ENCODE measurements at places on chromosomes 6 and 20.

- DNase-seq = no peak
Measured at GRCh38 chr20:1535420-1536175, 21.9 kb downstream of the SIRPD start.

- DNase-seq = no peak
Measured at GRCh38 chr6:137095651-137096238, 51.0 kb upstream of the IL20RA start.

DNA sequence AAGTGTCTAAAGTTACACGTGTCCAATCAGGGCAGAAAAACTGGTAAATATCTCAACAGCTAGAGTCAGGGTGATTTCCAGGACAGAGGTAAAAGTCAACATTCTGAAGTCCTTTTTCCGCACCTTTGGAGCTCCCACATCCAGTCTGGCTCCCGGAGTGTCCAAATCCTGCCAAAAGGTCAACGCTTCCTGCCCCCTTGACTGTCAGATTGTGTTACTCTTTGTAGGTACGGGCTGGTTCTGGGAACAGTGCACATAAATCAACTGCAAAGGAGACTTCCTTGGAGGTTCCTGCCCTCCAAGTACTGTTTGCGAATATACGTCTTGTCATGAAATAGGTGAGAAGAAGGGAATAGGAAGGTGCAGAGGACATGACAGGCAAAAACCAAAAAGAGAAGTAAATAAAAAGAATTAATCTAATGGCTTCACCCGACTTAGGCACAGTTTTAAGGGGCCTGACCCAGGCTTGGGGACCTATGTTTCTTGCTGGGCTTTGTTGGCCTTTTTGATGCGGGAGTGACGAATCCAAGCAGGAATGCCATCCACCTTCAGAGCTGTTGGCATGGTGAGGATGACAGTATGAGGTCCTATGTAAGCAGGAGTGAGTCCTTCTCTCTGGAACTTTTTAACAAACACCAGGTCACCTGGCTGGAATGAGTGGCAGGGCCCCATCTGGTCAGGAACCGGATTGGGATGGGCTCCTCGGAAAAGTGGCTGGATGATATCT is 155.4 kb downstream of the TRIM27 start:
- no peak for DNase-seq

DNA sequence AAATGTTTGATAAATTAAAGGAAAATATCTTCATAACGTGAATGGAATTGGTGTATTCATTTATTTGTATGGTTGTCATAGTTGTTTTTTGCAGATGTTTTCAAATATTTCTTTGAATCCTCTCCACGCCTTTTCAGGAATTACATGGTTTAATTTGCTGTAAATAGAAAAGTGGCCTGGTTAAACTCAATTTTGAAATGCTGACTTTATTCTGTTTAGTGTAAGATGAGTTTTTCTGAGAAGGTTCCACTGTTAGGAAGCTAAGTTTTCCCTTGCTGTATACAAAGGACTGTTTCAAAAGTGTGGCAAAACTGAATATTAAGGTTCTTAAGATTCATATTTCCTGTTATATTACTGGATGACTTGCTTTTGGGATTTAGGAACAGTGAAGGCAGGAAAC is 503 bp upstream of the ZC2HC1B start:
- DNase-seq = no peak

DNA sequence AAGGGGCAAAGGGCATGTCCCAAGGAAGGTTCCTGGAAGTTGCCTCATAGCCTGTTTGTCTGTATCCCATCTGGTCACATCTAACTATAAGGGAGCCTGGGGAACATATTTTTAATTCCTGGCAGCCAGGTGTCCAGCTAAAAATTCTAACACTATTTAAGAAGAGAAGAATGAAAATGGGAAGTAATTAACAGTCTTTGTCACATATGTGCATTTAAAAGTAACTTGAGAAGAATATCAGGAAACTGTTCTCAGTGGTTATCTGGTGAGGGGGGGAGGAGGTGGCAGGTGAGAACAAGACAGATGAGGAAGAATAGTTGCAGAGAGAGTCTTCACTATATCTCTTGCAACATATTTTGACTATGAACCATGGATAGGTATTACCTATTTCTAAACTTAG is 75.5 kb upstream of the ELOVL5 start:
- no peak for DNase-seq

DNA sequence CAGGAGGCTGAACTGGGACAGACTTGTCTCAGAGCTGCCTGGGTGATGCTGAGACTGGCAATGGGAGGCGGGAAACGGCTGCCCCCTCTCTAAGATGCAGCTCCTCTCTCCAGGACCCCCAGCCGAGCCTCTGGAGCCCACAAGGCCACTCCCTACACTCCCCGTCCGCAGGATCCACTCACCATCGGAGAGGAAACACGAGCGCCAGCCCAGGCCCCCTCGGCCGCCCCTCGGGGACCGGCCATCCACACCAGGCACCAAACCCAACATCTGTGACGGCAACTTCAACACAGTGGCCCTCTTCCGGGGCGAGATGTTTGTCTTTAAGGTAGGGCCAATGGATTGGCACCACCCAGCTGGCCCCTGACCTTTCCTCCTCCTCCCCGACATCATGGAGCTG is 10.8 kb downstream of the MMP24OS start:
- DNase-seq = no peak

DNA sequence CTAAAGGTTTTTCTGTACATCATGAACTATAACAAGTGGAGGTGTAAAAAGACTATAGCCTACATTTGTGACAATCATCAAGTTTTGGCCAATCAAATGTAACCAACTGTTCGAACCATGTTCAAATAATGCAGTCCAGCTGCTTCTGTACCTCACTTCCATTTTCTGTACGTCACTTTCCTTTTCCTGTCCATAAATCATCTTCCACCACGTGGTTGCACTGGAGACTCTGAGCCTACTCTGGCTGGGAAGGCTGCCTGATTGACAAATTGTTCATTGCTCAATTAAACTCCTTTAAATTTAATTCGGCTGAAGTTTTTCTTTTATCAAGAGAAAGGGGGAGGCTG is 270.4 kb upstream of the JARID2 start:
- DNase-seq = no peak

DNA sequence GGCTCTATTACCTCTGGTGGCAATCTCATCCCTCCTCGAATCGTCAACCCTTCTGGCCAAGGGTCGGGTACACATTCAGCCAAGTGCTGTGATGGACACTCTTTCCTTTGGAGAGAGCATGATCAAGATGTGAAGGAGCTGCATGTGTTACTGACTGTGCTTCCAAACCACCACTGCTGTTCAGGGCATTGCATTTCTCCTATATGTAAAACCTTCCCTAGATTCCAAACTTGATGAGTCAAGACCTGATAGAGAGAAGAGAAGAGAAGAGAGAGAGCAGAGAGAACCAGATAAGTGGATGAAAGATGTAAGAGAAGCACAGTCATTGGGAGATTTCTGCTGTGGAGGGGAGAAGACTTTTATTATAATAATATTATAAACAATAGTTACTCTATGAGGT is 162.2 kb downstream of the KCNQ5 start:
- DNase-seq = no peak

DNA sequence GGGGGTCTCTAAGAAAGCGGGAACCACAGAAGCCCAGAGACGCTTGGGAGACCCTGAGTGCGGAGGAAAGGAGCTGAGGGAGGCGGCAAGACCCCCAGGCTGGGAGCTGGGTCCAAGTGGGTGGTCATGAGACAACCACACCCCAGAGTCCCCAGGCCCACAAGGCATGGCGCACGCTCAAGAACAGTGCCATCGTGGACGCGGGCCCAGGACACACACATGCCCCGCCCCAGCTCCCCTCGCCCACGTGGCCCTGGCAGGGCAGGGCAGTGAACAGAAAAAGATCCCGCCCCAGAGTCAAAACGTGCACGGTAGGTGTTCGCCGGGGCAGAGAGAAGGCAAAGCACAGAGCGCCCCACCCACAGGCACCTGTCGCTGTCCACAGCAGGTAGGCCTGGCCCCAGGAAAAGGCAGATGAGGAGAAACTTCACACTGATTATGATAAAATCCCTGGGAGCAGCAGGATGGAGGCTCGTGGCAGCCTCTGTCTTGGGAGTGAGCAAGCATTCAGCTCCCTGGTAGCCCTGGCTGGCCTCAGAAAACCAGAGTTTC is 50.0 kb downstream of the BPIFB1 start:
- no peak for DNase-seq

DNA sequence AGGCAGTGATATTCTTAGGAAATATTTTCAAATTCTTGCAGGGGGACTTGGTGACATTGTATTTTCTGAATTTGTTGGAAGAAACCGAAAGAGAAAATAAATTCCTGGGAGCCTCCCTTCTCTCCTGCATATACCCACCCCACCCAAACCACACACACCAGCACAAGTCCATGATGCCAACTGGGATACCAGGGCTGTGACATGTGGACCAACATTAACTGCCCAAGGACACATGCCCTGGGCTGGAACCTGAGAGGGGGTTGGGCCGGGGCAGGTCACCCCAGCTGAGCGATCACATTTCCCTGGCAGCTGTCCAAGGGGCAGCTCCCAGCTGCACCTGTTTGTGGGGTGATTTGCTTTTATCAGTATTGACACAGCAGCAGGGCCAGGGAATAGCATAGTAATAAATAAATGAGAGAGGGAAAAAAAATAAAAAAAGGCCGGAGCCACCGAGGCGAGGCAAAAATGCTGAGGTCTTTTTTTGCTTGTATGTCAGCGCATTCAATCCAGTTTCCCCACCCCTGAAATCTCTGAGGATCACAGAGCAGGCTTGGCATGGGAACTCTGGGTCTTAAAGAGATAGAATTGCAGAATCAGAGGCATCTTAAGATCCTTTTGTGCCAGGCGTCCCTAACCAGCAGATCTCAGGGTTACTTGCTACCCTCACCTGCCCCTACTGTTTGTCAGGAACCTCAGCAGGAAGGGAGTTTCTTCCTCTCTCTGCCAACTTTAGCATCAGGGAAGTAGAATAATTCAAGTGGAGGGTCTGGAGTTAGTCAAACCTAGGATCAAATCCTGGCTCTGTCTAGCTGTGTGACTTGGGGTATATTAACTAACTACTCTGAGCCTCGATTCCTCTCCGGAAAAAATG is 66.5 kb upstream of the PIM1 start:
- no peak for DNase-seq

- DNase-seq = no peak
Measured at GRCh38 chr6:154529957-154530356, 19.5 kb upstream of the CNKSR3 start.

GRCh38 chr20:18971574-18971973 is 158.0 kb downstream of the SCP2D1 start:
- DNase-seq = no peak

DNA sequence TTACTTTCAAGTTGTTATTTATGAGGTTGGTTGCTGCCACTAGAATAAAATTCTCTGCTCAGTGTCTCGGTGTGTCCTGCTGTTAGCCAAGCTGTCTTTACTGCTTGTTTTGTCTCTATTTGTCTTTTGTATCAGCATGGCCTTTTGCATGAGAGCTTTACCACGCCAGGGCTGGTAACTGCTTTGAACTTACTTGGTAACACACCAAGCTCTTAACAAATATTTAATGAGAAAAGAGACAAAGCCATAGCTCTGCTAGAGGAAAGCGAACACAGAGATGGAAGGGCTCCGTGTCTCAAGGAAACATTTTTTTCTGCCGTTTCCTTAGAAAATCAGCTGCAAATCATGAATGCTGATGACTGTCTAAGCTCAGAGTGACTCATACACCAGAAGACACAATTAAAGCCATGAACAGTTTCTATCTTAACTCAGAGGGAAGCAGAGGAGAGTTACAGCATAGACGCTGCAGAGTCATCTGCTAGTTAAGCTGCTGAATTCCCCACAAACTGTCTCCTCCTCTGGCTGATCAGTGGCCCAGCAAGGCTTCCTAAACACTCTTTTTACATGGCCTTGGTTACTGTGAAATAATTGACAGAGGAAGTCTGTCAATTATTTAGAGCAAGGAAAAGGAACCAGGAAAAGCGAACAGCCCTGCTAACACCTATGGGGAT is 44.8 kb downstream of the AGPAT4 start:
- no peak for DNase-seq

DNA sequence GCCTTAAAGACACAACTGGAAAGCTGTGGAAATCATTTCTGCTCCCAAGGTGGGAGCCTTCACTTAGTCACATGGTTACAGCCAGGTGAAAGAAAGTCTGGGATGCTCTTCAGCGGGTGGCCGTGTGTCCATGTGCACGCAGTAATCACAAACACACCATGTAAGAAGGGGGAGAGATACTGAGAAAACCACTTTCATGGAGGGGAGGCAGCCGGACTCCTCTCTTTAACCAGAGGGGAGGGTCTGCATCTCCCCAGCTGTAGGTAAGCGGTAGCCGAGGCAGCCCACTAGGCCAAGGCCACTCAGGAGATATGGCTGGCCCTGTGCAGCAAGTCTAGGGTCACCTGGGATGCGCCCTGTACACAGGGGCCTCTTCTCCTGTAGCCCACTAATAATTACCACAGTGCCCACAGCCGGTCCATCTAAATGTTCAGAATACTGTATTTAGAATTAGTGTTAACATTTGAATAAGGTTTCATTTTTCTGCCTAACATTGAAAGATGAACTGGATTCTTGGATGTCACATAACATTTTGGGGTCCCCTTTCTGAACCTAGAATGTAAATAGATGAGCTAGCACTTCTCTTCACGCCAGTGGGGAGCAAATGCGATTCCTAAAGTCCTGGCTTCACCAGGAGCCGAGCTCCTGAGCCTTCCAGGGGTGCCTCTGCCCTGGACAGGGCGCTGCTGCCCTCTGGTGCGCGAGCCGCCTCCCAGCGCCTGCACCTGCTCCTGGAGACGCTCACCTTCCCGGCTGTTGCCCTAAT is 15.9 kb downstream of the GPR31 start:
- DNase-seq = no peak

- DNase-seq = no peak
Measured at GRCh38 chr20:9322661-9323060, 191.7 kb upstream of the LAMP5 start.

DNA sequence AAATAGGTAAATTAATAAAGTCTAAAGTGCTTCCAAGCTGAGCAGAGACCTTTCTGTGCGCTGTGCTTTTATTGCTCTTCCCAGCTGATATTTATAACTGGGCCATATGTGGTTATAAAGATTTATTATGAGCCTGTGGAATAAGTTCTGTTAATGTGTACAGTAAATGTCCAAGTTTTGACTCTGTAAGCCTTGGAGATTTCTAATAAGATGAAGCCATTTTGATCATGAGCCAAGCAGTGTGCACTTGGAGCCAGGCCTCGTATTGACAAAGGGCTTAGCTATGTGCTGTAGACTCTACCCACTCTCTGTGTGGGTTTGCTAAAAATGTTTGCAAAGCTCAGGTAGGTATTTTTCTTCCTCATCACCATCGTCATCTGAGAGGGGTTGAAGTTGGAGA is 361.1 kb downstream of the FOXA2 start:
- no peak for DNase-seq

DNA sequence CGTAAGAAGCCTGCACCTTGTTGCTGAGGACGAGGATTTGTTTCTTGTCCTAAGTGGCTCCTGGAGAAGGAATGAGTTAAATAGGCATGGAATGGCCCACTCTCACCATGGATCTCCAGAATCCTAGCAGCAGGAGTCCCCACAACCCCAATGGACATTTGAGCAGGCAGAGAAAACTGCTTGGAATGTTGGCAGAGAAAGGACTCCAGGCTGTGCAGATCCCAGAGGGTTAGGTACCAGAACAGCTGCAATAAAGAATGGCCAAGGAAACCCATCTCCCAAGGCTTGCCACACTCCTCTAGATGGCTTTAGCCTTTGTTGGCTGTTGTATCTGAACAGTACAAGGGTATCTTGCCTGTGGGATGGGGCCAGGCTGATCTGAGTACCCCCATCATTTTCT is 1415.7 kb upstream of the ADGRB3 start:
- no peak for DNase-seq

- no peak for DNase-seq
Measured at GRCh38 chr6:158634695-158635426, 9.7 kb downstream of the DYNLT1 start.

GRCh38 chr6:52984247-52984646 is 10.8 kb downstream of the GSTA4 start:
- DNase-seq = no peak

GRCh38 chr6:111819458-111819857 is 53.8 kb downstream of the FYN start:
- no peak for DNase-seq
